ENCODE measurements at places on chromosomes 5 and 9.

DNA sequence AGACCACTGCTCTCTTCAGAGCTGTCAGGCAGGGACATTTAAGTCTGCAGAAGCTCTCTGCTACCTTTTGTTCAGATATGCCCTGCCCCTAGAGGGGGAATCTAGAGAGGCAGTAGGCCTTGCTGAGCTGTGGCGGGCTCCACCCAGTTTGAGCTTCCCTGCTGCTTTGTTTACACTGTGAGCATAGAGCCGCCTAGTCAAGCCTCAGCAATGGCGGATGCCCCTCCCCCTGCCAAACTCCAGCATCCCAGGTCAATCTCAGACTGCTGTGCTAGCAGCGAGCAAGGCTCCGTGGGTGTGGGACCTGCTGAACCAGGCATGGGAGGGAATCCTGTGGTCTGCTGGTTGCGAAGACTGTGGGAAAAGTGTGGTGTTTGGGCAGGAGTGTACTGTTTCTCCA, 59.9 kb downstream of the CAVIN4 start:
- DNase-seq, result no peak

GRCh38 chr9:129328355-129329042, 150.4 kb upstream of the IER5L start:
- no peak for DNase-seq

DNA sequence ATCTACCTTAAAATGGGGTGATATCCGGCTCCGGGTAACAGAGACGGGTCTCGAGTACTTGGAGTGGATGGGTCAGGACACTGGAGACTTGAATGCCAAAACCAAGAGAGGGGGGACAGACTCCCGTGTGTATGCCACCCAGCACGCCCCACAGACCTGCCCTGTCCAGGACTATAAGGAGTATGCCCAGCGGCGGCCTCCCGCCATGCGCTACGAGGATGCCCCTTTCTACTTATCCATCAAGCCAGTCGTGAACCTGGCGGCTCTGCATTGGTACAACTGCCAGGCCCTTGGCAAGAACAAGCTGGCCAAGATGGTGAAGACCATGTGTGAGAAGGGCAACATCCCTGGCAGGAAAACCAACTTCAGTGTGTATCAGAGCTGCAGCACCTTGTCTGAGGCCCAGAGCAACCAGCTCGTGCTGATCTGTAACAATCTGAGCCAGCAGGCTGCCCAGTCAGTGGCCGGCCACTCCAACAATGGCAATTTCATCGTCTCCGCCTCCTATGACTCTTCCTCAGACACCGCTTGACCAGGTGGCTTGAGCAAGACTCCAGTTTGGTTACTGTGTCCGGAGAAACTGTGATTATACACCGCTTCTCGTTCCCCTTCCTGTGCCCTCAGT, 99.4 kb downstream of the INIP start:
- no peak for DNase-seq

DNA sequence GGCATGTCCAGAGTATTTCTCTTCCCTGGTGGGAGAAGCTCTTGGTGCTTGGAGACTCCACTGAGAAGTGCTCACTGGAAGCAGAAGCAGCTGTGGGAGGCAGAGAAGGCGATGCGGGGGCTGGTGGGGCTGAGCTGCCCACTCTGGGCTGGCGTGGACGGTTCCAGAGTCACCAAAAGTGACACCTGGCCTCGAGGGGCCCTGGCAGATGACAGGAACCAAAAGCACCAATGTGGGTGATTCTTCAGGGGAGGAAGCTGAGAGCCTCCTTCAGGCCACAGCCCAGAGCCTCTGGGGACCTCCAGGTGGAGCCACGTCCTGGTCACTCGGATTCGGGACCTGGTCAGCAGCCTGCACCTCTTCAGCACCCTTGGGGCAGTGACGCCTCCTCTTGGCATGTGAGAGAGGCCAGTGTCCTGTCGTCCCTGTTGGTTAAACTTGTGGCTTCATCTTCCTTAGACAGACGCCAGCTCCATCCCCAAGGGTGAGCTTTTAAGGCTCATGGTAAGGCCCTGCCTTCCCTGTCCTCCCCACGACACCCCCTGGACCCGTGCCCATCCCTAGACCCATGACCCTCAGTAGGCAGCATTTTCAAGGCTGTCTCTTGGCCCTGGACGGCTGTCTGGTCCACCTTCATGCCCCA, 78.7 kb upstream of the IRX4 start:
- no peak for DNase-seq

- no peak for DNase-seq
Observed at GRCh38 chr5:65121880-65122436, 353.2 kb downstream of the CWC27 start.

DNA sequence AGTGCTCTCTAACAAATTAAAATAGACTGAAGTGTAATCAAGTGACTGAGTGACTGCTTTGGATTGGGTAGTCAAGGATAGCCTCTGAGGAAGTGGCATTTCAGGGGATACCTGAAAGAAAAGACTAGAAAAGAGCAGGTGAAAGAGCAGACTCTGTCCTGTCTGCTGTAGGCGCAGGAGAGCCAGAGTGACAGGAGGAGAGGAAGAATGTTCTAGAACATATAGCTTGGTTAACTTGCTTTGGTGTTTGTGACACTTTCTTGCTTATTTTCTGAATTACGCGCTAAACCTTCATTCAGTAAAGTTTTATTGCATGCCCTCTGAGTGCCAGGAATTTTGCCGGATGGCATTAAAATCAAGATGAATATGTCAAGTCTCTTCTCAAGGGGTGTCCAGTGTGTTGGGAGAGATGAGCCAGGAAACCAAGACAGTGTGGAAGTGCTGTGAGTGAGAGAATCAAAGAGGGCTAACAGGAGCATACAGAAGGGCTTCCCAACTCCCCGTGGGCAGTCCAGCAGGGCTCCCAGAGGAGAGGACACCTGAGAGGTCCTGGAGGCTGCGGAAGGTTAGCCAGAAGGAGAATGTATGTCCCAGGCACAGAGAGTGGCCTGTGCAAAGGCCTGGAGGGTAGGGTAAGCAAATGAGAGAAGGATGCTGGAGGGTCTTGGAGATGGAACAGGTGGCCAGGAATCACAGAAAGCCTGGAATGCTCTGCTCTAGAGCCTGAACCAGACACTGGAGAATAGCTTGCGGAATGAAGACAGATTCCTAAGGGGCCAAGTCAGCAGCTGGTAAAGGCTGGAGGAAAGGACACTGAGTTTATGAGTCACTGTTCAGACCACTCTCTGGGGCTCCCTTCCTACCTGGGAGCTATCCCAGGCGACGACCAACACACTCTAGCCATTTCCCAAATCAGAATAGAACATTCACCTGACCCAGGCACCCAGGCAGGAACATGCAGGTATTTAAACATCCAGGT, 59.3 kb downstream of the SLC22A5 start:
- DNase-seq, result no peak
